ENCODE measurements at places on chromosomes 6 and 20.

- no peak for DNase-seq
Measured at GRCh38 chr6:157198425-157199279, 124.7 kb downstream of the TMEM242 start.

DNA sequence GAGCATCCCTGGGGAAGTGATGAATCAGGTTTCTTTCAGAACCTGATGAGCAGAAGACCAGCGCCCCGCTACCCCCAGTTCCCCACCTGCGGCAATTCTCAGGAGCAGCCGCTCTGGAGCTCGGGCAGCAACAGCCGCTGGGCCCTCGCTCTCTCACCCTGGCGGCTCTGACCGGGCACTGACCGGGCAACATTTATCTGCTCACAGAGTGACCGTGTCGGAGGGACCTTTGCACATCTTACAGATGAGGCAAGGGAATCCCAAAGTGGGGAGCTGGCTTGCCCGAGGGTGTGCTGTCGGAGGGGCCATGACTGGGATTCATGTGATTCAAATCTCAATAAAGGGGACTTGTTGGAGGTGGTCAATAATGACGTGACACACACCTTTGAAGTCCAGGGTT lies 26.2 kb upstream of the KCNK16 start:
- no peak for DNase-seq

DNA sequence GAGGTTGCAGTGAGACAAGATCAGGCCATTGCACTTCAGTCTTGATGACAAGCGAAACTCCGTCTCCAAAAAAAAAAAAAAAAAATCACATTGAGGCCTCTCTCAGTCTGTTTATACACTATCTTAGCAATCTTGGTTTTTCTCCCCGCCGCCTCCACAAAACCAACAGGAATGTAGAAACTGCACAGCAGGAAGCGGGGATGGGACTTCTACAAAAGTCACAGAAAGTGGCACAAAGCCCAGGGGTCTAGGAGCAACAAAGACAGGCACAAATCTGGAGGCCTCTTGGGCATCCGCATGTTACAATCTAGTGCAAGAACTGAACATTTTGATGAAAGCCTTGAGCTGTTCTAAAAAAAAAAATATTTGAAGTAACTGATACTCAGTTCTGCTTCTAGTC lies 48.6 kb downstream of the KDM1B start:
- DNase-seq = no peak

GRCh38 chr6:20399518-20399917 lies 2.2 kb upstream of the E2F3 start:
- DNase-seq = no peak

DNA sequence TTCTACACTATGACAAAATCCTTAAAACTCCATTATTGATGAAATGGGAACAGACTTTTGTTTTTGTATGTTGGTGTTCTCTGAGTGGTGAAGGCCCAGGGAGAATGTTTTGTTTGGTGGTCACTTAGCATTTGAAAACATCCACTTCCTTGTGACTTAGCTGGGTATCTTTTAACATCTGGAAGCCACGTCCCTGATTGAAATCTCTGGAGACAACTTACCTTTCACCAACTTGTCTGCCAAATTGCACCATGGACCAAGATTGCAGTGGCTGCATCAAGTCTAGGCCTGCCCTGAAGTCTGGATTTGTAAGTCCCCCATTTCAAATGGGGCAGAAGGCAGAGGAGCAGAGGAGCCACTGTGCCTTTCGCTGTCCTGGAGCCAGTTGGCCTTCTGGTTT lies 534 bp upstream of the EFCAB8 start:
- no peak for DNase-seq

DNA sequence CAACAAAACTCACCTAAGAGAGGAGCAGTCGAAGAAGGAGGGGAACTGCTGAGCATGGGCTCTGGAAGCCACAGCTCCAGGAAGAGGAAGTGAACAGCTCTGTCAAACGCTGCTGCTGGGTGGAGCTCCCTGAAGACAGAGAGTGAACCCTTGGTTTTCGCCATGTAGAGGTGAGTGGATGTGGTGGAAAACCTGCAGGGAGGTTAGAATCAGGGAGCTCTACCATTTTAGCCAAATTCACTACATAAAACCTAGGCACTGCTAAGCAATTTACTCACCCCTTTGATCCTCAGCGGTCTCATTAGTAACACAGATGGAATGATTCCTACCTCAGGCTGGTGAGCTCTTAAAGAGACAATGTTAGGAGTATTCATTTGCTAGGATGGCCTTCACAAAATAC lies 19.4 kb upstream of the TFAP2A start:
- DNase-seq = peak; percentile 69

DNA sequence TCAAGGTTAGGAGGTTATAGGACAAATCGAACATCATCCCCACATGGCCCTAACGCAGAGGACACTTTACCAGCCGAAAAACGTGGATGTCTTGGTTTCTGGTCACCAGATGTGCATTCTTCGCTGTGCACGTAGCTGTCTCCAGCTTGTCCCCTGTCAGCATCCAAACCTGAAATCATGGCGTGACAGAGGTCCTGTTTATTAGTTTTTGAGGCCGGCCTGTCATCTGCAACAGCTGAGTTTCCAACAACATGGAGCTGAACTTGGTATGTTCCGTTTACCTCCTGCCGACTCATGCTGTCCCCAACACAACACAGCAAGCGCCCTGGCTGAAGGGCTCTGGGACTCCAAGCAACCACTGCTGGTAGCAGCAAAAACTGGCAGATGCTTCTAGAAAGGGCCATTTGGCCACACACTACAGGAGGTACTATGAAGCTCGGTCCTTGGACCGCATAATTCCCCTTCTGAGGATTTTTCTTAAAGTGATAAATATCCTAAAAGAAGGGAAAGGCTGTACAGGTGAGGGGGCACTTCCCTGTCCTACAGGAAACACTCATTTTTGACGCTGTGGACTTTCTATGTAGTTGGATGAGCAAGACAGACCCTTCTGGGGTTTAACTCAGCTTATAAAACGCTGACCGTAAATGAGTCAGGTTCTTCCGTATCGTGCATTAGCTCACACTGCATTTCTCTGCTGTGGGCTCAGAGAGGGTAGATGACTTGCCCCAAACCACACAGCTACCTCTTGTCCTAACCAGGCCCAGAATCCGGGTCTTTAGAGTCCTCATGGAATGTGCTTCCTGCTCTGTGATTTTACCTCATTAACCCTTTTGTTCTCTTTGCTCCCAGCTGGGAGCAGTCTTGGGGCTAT lies 79.7 kb upstream of the NFATC2 start:
- DNase-seq = no peak

GRCh38 chr20:34954904-34955230 lies 739 bp downstream of the GSS start:
- peak; percentile 73 for DNase-seq
